GF-D8 (cell line): ENCODE measurements at places on chromosomes 1 and 21.

DNA sequence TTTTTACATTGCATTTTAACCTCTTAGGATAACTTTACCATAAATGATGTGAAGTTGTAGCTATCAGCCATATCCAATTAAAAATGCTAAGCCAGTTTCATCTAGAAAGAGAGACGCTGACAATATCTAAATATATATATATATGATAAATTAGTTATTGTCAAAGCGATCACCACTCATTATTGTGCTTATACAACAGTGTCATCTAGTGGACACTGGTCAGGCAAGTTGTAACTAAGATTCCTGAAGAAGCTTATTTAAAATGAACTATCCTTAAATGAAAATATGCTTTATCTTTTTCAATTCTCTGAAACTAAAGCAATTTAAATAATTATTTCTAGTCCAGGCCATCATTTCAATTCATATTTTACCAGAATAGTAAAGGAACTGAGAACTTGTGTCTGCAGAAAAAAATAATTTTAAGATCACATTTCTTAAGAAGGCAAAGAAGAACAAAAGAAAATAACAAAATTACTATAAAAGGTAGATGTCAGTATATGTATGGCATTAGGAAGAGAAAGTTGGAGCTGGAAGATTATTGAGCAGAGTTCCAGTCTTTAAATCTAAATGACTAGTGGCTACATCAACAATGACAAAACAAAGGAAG lies 193.3 kb upstream of the SNX7 start:
- peak; percentile 12 for DNase-seq

DNA sequence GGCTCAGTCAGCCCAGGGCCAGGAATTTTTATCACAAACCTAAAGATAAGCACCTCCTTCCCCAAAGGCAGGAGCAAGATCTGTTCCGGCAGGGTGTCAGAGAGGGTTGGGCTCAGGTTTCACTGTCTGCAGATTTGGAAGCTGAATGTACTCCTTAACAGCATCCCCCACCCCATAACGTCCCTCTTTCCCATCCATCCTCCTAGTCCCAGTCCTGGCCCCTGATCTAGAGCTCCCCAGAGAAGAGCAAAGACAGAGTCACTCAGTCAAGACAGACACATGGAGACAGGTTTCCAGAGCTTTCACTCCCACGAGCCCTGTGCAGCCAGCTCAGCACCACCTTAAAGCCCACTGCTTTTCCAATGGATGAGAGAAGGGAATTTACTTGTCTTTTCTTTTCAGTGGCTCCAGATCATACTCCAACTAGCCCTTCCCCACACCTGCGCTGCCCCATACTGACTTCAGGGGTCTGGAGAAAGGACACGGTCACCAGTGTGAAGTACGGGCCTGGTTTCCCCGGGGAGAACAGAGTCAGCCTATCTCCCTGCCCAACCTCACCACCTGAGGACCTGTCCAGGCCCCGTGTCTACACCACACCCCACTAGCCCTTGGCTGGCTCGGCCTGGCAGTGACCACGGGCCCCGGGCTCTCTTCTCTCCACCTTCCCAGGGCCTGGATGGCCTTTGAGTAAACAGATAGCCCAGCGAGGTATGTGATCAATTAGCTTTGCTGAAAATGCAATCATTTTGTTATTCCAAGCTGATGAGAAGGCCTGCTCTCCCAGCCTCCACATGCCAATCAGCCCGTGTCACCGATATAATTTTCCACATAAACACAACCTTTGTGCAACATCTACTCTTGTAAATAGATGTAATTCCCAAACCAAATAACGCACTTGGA lies 249.1 kb downstream of the FOXD2 start:
- no peak for DNase-seq

DNA sequence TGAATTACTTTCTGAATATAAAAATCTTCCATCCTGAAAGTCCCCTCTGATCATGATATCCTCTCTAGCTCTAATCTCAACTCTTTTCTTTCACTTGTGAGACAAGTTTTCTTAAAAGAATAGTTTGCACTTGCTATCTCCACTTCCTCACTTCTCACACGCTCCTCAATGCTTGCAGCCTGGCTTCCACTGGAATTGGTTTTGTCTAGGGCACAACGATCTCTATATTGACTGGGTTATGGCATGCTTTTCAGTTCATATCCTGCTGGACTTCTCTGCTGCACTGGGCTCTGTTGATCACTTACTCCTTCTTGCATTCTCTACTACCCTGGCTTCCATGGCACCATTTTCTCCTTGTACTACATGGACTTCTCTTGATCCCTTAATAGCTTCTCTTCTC lies 474 bp downstream of the FCRLA start:
- no peak for DNase-seq

DNA sequence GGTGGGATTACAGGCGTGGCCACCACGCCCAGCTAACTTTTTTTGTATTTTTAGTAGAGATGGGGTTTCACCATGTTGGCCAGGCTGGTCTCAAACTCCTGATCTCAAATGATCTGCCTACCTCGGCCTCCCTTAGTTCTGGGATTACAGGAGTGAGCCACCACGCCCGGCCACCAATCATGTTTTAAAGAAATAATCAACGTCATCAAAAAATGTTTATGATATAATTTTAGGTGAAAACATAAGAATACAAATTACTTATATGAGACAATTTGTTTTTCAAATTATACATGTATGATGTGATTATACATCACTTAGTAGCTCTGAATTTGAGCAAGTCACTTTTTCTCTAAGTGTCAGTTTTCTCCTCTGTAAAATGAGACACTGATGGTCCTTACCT lies 31.6 kb upstream of the SSBP3 start:
- no peak for DNase-seq

- no peak for DNase-seq
Measured at GRCh38 chr1:180194546-180195207, 35.4 kb upstream of the LHX4 start.

DNA sequence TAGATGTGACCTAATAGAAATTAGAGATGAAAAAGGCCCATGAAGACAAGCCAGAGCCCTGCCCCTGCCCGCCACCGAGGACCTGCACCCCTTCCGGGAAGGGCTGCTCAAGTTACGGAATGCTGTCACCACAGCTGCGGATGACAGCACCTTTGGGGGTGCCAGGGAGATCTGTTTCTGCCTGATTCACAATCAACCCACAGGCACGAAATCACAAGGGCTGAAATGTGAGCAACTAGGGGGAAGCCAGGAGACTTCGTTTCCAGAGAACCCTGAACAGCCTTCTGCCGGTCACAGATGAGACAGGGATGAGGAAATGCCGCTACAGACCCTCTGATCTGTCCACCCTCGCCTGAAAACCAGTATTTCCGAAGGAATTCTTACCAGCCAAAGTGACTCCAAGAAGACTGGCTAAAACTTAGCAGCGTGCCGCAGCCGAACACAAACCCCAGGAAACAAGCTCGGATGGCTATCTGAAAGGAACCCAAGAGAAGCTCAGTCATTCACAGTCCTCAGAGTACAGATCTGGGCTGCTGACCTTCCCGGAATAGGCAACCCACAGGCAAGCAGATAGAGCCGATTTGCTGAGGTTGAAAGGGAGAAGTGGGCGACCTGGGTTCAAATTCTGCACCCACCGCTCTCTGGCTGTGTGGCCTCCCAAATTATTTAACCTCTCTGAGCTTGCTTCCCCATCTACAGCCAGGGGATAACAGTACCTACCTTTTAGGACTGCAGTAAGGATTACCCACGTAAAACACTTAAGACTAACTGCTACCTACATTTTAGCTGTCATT lies 1.1 kb downstream of the ICMT start:
- no peak for DNase-seq

DNA sequence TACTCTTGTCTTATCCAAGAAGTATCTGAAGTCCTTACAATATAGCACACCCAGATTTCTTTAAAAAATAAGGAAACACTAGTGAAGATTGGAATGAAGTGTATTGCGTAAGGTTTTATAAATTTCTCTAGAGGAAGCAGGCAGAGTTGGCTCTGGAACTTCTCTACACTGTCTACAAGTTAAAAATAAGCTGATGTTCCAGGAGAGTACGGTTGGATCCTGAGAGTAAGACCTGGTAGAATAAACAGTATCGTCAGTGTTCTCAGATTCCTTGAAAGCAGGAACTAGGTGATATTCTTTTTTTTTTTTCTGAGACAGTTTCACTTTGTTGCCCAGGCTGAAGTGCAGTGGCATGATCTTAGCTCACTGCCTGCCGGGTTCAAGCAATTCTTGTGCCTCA lies 107.9 kb downstream of the USP25 start:
- DNase-seq, result no peak

DNA sequence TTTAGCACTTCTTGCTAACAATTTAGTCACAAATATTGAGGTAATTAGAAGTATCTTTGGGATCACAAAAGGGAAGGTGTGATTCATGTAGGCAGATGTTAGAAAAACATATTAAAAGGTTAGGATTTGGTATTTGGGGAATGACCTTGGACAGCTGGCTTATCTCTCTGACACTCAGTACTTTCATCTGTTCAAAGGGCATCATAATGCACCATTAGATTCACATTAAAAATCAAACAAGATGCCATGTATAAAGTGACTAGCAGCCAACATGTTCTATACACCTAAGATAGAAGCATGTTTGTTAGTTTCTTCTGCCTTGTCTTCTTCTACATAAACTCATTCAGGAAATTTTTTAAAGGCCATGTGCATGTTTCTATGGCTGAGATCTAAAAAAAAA lies 56.5 kb upstream of the ESRRG start:
- DNase-seq, result no peak

DNA sequence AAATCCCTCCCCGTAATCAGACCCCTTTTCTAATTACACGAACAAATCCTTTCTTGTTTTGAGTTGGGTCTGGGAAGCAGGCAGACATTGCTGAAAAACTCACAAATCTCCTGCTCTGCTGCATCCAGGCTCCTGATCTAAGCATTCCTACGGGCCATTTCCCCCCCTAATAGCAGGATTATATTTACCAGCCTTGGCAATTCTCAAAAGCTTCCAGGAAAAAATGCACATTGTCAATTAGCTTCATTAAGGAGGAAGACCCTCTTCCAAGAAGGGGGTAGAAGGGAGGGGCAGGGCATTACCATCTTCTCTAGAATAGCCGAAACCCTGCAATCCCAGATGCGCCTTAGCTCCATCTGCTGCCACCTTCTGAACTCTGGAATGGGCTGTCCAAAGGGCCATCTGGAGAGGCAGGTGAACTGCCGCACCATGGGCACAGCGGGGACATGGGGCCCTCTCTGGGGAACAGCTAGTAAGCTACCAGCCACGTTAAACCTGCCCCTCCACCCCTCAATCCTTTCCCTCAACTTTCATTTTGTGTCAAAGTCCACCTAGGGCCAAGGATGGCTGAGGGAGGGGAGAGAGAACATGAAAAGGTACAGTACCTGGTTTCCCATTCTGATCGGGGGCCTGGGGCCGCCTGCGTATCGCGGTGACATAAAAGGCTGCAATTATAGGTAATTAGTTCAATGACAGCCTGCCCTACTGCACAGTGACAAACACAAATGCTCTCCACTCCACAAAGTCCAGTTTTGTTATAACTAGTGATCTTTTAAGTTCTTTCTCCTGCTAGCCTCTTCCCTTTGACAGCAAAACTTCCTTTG lies 56.8 kb downstream of the MRPL37 start:
- DNase-seq, result no peak

DNA sequence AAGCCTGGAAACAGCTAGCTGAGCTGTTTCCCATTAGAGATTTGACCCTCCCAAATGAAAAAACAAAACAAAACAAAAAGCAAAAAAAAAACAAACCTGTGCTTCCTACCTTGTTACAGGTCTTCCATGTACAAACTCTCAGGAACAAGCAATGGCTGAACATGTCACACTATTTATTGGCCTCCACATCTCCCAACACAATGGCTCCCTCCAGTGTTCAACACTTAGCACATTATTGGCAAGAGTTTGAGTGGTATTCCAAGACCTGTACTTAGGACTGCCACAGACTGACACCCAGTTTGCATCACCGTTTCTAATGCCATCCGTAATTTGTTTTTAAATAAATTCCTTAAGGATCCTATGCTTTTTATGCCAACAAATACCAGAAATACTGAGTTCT lies 195.0 kb upstream of the OLFM3 start:
- DNase-seq, result peak; percentile 1

DNA sequence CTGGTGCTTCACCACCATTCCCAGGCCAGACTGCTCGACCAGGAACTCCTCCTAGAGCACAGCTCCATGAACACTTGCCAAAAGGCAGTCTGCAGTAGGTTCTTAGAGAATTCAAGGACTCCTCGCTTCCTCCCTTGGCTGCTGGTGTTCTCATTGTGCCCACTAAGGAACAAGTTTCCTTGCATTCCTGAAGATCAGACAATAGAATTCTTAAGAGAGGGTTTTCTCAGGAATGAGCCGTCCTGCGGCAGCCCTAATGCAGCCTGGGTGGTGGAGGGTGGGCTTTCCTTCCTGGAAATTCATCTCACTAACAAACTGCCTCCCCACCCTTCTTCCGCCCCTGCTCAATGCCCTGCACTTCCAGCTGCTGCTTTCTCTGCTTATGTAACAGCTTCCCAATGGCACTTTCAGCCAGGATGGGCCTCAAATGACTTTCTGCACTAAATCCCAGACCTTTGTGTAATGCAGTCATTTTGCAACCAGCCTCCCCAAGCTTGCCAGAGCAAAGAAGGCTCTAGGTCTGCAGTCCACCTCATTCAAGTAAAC lies 287.9 kb downstream of the PLPP3 start:
- no peak for DNase-seq

- no peak for DNase-seq
Measured at GRCh38 chr1:98001764-98002163, 80.9 kb upstream of the DPYD start.

- DNase-seq, result no peak
Measured at GRCh38 chr1:178938101-178938958, 67.5 kb upstream of the ANGPTL1 start.

DNA sequence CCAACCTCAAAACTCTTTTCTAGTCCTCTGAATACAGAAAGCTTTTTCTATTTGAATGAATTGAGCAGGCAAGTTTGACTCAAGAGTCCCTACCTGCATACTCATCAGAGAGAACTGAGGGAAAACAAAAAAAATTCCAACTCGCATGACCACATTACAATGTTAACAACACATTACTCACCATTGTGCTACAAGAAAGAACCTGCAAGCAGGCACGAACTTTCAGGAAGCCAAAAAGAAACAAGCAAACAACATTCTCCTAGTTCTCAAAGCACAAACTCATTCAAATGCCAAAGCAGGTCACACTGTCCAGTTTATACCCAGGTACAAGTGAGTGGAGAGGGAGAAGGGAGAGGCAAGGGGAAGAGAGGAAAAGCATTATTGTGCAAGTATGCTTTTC lies 14.6 kb downstream of the OTUD7B start:
- DNase-seq, result no peak

- DNase-seq, result no peak
Measured at GRCh38 chr1:58823481-58824010, 39.7 kb upstream of the JUN start.
